ENCODE measurements at places on chromosomes 3 and 15.

- no peak for DNase-seq
Measured at GRCh38 chr3:101252945-101253344, 67.4 kb downstream of the IMPG2 start.

DNA sequence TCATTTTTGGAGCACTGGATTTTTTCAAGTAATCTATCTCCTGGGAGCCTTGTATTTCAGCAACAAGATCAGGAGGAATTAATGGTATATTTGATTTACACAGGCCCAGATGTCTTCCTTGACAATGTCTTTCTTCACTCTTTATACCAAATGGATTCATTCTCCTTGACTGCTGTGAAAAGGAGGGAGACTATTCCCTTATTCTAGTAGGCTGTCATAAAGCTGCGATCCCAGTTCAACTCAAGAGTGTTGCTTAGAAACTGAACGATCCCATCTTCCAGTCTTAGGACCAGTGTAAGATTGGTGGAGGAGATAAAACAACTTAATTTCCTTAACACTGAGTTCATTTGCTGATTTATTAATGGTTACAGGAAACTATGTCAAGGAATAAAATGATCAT, 119.4 kb upstream of the ROBO1 start:
- no peak for DNase-seq

DNA sequence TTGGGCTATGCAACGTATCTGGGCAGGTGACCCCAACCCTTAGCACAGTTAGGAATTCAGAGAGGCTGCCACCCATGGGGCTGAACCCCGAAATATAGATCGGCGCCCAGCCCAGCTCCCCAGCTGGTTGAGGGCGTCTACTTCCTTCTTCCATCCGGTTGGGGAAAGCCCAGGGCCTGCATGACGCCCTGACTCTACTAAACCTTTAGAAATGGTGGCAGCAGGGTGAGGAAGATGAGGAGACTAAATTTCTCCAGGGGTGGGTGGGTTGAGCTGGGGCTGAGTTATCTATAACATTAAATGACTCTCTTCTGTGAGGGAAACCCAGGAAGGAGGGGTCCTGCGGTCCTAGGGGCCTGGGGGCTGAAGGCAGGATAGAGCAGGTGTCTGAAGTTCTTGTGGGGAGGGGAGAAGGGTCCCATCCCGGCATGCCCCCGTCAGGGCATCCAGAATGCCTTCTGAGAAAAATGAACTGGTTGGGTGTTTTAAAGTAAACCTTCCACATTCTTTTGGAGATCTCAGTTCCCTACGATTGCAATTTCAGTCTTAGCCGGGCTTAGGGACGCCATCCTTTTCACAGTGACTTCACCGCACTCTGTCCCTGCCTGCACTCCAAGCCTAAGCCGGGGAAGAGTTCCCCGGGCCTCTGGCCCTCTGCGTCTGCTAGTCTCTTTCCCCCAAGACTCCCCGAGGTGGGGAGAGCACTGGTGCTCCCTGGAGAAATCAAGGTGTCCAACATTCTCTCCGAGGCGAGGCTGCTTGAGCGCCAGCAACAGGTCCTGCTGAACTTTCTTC, 28.5 kb downstream of the NR2F2 start:
- DNase-seq, result no peak

DNA sequence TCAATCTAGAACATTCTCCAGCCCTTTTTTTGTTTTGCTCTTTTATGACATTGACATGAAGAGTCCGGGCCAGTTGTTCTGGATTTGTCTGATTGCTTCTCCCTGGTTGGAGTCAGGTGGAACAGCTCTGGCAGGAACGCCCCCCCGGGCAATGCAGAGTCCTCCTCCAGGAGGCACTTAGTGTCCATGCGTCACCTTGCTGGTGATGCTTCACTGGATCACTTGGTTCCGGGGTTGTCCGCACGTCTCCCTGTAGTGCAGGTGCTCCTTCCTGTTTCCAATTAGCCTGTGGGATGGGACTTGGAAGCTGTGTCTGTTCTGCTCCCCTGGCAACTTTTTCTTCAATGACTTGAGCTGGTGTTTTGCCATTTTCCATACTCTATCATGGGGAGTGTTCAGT, 9.8 kb downstream of the CSK start:
- DNase-seq, result no peak

DNA sequence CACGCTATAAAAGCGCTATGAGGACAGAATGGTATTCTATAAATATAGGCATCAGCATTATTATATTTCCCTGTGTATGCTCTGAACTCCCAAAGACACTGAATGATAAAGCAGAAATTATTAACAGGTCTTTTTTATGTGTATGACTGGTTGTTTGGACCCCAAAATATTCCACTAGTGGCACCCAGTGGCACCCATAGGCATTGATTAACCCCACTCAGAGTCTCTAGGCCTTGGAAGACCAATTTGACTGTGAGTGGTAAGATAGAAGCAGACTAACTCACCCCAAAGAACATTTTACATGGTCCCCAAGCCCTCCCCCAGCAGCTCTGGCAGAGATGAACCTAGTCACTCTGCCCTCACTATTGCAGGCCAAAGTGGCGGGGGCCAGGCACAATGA, 45.4 kb upstream of the UBE2E1 start:
- no peak for DNase-seq

GRCh38 chr3:52880047-52880446, 17.3 kb downstream of the STIMATE start:
- no peak for DNase-seq

DNA sequence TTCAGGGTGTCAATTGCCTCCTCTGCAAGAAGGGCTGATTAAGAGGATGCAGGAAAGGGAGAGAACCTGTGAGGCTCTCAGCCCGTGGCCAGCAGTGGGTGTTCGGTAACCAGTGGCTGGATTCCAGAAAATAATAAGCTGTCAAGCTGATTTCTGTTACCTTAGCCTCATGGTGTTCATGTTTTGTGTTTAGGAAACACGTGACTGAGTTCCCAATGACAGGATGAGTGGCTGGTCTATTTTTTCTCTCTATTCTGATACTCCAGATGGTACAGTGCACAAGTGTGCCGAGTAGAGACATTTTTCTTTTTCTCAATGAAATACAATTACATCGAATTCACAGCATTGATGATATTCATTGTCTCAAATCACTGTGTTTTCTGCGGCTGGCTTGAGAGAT, 43.6 kb downstream of the EDEM1 start:
- DNase-seq, result no peak

GRCh38 chr3:17905996-17906395, 163.6 kb upstream of the TBC1D5 start:
- no peak for DNase-seq

DNA sequence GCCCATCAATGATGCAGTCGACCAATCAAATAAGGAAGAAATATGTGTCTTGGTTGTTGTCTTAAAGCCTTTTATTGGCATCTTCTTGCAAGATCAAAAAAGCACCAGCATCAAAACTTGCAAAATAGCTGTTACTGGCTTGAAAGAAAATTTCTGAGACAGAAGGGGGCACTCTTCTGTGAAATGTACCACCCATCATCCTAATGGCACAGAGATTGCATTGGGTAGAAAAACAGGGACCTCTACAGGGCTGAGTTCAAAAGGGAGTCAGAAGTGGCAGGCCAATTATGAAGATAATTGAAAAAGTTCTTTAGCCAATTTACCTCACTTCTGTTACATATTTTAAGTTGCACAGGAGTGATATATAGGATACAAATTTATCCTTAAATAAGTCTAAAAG, 122.3 kb upstream of the GPR149 start:
- DNase-seq, result no peak

GRCh38 chr3:124800511-124801258, 70.4 kb downstream of the UMPS start:
- DNase-seq, result no peak

DNA sequence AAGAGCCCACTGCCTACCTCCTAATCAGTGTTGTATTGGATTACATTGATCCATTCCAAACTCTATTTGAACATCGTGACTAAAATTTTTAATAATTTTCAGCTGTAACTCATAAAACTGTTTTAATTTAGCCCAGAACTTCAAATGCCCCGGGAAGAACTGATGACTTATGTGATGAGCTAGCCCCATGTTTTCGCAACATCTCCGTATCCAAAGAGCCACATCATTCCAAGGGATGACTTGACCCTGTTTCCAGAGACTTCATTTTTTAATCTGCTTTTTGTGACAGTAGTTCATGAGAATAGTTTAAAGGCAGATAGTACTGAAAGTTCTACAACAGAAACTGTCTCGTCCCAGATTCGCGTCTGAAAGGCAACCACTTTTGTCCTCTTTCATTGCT, 97.4 kb downstream of the STAC start:
- DNase-seq, result no peak

DNA sequence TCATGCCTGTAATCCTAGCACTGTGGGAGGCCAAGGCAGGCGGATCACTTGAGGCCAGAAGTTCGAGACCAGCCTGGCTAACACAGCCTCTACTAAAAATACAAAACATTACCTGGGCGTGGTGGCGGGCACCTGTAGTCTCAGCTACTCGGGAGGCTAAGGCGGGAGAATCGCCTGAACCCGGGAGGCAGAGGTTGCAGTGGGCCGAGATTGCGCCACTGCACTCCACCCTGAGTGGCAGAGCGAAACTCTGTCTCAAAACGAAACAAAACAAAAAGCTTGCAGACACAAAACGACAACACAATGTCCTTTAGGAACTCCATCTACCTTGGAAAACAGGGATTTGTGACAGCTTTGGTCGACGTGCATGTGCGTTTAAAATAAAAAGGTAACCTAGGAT, 716 bp upstream of the KLHL24 start:
- no peak for DNase-seq

- DNase-seq, result no peak
Measured at GRCh38 chr3:116553355-116553754, 108.1 kb upstream of the LSAMP start.

GRCh38 chr3:17874636-17875035, 132.2 kb upstream of the TBC1D5 start:
- no peak for DNase-seq

DNA sequence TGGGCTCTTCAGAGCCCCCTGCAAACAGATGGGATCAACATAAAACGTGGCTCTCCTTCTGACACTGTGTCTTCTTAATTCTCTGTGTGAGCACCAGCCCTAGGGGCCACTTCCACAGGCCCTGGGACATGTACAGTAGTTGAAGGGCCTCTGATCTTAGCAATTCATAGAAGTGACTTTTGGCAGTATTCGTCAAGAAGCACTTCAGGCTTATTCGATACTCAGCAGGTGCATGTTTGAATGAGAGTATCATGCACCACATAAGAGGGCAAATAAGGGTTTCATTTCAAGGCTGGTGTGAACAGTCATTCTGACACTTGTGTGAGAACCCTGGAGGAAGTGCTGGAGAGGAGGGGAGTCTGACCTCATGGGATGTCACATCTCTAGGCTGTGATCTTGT, 113.9 kb downstream of the GABRG3 start:
- no peak for DNase-seq

DNA sequence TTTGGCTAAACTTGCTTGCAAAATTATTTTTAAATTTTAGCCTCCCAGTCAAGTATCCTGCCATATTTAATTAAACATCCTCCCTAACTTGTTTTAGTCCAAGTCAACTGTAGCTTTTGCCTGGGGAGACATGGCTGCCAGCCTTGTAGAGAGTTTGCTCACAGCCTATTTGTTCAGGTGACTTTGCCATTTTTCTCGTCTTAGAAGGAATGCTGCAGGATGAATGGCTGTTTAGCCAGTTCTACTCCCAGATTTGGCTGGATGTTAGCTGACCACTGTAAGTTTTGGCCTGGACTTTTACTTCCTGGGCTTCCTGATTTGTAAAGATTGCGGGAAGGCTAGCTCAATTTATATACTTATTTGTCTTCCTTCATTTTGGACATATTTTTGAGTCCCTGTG, 236.4 kb upstream of the SGO1 start:
- DNase-seq, result no peak

DNA sequence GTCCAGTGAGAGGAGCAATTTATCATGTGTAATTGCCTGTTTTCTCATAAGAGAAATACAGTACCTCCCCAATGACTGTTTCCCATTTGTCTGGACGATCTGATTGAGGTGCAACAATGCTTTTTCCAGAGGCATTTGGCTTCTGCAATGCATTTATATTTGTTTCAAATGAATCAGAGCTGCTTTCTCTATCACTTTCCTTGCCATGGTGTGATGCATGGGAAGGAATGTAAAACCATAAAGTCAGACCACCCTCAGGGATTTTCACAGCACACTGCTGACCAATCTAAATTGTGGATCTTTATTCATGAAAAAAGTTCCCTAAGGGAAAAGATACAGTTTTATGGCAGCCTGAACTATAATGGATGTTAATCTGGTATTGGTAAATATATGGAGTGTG, 333.0 kb downstream of the ZNF385D start:
- DNase-seq, result no peak

DNA sequence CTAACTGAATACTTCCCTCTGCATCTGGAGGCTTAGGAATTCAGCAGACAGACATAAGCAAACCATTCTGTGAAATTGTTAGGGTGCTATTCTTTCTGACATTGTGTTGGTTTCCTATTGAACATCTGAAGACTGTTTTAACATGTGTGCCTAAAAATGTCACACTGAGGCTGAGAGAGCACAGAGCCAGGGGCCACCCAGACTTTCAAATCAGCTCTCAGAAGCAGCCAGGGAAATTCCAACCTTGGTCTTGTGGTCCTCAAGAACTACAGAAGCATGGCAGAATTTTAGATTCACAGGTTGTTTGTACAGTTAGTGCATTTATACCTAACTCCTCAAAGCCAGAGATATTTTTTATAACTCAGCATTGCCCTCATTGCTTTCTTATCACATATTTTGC, 929.2 kb upstream of the CFAP20DC start:
- no peak for DNase-seq

GRCh38 chr3:152094406-152094805, 174.3 kb upstream of the MBNL1 start:
- DNase-seq, result no peak

GRCh38 chr3:143283432-143284128, 164.0 kb downstream of the CHST2 start:
- no peak for DNase-seq

GRCh38 chr3:107965136-107965655, 125.6 kb downstream of the CD47 start:
- no peak for DNase-seq

GRCh38 chr3:24161841-24162240, 216.8 kb downstream of the NR1D2 start:
- no peak for DNase-seq
